ENCODE measurements at places on chromosomes 13 and 19. TPM values are rescaled to one million over a fixed set of nuclear protein-coding genes. Genes with fewer than 3 reads are reported as not detected.

CGB2 gene
- total RNA-seq, result not detected

KPNA3 gene
- total RNA-seq, result 35.0 TPM

NLRP4 gene
- 1.7 TPM for total RNA-seq

YJEFN3 gene
- total RNA-seq, result 21.9 TPM

TPTE2 gene
- total RNA-seq, result not detected

OR7A5 gene
- not detected for total RNA-seq

KIR3DL1 gene
- not detected for total RNA-seq

ZNF528 gene
- total RNA-seq, result 24.0 TPM

MRPS12 gene
- total RNA-seq, result 77.6 TPM

ZNF846 gene
- total RNA-seq, result 8.3 TPM

KIRREL2 gene
- not detected for total RNA-seq

KIR2DL1 gene
- not detected for total RNA-seq

TNFRSF19 gene
- total RNA-seq, result 0.13 TPM

ZNF284 gene
- total RNA-seq, result 2.0 TPM

POGLUT2 gene
- 2.8 TPM for total RNA-seq

FRY gene
- total RNA-seq, result 4.7 TPM

CERS1 gene
- 2.7 TPM for total RNA-seq

ZNF616 gene
- total RNA-seq, result 12.6 TPM

PNMA8A gene
- total RNA-seq, result not detected

ZNF253 gene
- total RNA-seq, result 4.2 TPM

ZNF665 gene
- total RNA-seq, result 6.8 TPM

RNF113B gene
- total RNA-seq, result not detected

KISS1R gene
- total RNA-seq, result not detected

GIPC3 gene
- not detected for total RNA-seq

Measured in PC-9 (cell line).